ENCODE measurements at places on chromosomes 4 and X.

DNA sequence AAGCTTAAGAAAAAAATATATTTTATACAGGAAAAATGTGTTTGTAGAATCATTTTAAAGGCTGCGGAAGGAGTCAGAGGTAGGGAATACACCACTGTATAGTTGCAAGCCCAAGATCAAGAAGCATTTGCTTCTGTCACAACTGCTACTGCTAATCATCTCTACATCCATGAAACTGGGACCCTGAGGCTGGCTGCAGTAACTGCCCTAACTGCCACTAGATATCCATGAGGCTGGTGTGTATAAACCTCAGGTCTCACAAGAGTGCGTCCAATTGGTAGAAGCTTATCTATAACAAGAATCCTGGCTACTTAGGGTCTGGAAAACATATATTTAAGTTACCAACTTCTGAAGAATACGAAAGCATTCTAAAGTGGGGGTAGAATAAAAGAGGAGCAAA is 69.1 kb downstream of the RXFP1 start:
- DNase-seq = no peak

DNA sequence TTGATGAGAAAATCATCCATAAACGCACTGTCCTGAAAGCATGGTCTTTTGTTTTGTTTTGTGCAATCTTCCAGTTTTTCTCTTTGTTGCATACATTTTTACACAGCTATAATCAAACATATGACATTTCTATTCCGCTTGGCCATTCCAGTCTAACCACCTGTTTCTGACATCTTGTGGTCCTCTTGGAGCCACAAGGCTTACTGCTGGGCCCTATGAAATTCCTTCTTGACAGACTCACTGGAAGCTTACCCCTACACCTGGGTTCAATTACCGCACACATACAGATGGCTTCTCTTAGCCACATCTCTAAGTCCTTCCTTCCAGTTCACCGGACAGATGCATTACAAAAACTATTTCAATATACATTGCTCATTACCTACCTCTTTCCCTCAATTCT is 72.4 kb downstream of the PAPSS1 start:
- no peak for DNase-seq

- DNase-seq = no peak
Observed at GRCh38 chr4:181645489-181645888, 597.7 kb upstream of the TENM3 start.

- DNase-seq = no peak
Observed at GRCh38 chr4:11004818-11005217, 320.2 kb upstream of the CLNK start.

- DNase-seq = no peak
Observed at GRCh38 chr4:86549163-86549788, 44.8 kb upstream of the PTPN13 start.
